ENCODE measurements at places on chromosomes 2 and 18.

DNA sequence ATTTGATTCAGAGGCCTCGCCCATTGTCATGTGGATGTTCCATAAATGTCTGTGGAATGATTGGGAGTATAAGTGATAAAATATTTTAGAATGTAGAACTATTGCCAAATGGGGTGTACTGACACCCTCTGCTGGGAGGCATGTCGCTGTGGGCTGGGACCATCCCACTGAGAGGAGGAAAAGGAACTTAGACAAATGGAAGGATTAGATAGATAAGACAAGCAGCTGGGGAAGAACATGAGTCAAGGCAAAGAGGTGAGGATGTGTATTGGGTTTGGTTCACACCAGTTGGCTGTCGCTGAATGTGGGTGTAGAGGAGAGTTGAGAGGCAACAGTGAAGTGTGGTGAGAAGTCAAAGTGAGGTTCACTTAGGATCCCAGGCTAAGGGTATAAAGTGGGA, 4.0 kb downstream of the C2orf74 start:
- no peak for DNase-seq

GRCh38 chr2:241777686-241778627, 1.3 kb downstream of the GAL3ST2 start:
- peak; percentile 12 for DNase-seq

GRCh38 chr2:219500135-219500534, 1.4 kb downstream of the GMPPA start:
- DNase-seq = no peak

DNA sequence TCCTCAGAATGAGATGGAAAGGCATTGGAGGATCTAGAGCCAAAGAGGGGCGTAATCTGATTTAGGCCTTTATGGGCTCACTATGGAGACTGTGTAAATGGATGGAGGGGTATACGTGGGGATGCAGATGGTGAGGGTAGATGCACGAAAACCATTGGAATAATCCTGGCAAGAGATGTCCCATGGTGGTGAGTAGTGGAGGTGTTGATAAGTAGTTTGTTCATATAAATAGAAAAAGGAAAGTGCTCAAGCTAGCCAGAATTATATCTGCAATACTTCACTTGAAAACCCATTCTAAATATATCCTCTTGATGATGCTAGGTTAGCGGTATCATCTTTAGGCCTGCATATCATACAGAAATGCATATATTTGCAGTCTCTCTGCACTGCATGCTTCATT, 459.7 kb downstream of the CDH2 start:
- no peak for DNase-seq
